ENCODE measurements at places on chromosomes 11 and 22.

- no peak for DNase-seq
Observed at GRCh38 chr11:76185511-76185910, 20.8 kb downstream of the WNT11 start.

DNA sequence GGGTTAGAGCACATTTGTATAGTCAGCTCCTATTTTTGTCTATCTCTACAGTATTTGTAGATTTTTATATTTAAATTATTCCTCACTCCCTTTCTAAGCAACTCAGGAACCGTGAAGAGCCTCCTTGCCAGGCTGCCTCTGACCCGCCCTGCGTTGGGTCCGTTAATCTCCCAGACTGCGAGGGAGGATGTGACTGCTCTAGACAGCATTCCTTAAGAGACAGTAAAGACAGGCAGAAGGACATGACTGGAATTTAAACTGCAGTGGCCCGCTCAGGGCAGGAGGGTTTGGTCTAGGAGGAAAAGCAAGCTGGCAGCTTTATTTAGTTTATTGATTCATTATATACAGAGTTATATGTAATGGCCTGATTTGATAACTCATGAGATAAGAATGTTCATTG, 413.7 kb downstream of the TMEM135 start:
- DNase-seq, result no peak

GRCh38 chr11:61332281-61332796, 566 bp downstream of the DDB1 start:
- DNase-seq, result no peak

DNA sequence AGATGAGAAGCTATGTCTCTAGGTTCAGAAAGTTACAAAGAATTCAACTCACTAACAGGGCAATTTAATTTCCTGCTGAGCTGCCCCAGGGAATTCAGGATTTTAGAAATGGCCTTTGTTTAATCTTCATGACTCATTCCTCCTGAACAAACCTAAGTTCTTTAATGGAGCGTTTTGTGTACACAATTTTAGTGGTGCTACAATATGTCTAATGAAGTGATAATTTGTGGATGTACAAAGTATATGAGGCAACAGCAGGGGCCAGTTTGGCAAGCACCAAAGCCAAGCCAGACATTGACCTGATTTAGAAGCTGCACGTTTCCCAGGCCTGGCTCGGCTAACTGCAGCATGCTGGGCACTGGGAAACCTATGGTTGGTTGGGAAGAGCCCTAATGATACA, 34.4 kb upstream of the HEPHL1 start:
- DNase-seq, result no peak

DNA sequence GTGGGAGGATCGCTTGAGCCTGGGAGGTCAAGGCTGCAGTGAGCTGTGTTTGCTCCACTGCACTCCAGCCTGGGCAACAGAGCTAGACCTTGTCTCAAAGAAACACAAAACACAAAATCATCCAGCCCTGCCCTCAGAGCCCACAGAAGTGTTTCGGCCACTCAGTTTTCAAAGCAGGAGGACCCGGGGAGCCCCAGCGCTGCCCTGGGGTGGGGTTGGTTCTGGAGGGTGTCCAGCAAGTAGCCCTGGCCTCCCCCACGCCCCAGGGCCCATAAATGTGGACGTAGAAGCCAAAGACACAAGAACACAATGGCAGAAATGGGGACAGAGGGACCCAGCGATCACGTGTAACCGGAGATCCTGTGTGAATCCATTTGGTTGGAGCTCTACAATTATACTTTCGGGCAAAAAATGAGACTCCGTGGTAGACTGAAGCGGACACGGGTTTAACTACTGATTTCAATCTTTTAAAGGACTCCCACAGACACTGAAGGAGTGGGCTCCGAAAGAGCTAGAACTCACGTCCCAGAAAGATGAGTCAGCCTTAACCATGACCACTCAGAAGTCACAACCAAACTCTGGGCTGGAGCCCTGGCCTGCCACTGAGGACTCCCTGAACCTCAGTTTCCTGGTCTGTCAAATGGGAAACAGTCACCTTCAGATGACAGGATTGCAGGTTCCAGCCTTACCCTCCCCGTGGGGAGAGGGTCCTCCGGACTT, 9.0 kb upstream of the CYTH4 start:
- no peak for DNase-seq

DNA sequence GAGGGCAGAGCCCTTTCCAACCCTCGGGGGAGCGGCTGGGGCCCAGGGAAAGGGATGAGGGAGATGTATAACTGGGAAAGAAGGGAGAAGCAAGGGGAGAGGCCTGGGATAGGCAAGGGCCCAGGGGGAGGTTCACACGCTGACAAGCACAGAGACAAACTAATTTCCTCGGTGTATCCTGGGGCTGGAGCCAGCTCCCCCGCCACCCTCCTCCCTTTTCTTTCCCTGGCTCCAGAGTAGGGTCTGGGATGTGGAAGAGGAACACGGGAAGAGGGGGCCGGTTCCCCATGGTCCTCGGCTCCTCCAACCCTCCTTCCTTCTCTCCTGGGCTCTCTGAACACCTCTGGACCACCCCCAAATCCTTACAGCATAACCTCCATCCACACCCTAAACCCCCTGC, 6.9 kb downstream of the CLCF1 start:
- no peak for DNase-seq

DNA sequence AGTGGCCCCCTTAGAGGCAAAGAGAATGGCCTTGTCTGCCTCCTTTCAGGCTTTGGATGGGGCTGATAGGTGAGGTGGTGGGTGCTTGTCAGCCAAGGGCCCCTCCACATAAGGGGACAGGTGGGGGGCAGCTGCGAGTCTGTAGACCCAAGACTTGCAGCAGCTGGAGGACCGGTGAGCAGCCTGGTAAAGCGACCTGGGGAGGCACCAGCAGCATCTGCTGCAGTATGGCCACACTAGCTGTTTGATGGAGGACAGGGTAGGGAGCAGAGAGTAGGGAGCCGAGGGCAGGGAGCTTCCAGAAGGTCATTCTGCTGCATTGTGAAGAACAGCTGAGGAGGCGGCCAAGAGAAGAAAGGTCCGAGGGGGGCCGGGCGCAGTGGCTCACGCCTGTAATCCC, 16.8 kb upstream of the MRTFA start:
- no peak for DNase-seq

DNA sequence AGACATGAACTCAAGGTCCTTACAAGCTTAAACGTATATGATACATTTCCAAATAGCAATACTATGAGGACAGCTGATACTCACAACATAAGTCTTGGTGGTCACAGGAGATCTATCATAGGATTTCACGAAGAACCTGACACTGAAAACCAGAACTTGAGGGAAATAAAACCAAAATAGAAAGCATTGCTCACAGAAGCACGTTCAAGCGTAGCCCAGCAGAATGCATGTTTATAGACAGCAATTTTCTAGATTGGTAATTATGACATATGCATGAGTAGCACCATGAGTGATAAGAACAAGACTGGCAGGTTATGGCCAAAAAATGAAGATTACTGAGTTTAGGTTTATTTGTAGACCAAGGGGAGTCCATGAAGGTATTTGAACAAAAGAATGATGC, 243.5 kb downstream of the ETS1 start:
- DNase-seq, result no peak

GRCh38 chr11:69770540-69770939, 4.6 kb downstream of the FGF4 start:
- no peak for DNase-seq

- DNase-seq, result no peak
Observed at GRCh38 chr22:27895600-27895999, 23.5 kb downstream of the PITPNB start.

DNA sequence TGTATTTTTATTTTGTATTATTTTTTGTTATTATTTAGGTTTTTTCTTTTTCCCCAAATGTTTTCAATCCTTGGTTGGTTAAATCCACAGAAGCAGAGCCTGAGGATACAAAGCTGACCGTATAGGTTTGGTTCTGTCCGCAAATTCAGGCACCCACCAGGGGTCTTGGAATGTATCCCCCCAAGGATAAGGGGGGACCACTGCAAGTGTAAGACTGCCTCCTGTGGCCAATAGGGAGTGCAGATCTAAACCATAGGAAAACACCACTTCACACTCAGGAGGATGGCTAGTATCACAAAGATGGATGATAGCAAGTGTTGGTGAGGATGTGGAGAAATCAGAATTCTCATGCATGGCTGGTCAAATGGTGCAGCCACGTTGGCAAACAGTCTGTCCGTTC, 20.0 kb downstream of the CPT1A start:
- no peak for DNase-seq

DNA sequence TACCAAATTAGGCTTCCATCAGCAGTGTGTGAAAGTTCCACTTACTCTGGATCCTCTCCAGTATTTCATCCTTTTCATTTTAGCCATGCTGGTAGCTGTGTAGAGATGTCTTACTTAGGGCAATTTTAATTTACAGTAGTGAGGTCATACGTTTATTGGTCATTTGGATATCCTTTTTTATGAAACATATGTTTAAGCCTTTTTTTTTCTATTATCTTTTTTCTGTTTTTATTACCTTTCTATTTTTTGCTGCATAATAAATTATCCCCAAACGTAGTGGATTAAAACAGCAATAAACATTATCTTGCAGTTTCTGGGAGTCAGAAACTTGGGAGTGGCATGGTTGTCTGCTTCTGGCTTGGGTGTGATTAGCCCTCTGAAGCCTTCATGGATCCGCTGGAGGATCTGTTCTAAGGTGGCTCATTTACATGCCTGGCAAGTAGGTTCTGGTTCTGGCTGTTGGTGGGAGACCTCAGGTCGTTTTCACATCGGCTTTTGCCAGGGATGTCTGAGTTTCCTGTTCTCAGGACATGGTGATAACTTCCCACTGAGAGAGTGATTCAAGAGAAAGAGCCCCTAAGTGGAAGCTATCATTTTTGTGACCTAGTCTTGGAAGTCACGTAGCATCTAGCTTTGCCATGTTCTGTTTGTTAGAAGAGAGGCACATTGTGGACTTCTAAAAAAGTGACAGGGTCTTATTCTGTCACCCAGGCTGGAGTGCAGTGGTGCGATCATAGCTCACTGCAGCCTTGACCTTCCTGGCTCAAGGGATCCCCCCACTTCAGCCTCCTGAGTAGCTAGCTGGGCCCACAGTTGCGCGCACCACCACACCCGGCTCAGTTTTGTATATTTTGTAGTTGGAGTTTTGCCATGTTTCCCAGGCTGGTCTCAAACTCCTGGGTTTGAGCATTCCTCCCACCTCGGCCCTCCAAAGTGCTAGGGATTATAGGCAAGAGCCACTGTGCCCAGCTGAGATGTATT, 38.6 kb downstream of the PPP6R3 start:
- DNase-seq, result no peak

DNA sequence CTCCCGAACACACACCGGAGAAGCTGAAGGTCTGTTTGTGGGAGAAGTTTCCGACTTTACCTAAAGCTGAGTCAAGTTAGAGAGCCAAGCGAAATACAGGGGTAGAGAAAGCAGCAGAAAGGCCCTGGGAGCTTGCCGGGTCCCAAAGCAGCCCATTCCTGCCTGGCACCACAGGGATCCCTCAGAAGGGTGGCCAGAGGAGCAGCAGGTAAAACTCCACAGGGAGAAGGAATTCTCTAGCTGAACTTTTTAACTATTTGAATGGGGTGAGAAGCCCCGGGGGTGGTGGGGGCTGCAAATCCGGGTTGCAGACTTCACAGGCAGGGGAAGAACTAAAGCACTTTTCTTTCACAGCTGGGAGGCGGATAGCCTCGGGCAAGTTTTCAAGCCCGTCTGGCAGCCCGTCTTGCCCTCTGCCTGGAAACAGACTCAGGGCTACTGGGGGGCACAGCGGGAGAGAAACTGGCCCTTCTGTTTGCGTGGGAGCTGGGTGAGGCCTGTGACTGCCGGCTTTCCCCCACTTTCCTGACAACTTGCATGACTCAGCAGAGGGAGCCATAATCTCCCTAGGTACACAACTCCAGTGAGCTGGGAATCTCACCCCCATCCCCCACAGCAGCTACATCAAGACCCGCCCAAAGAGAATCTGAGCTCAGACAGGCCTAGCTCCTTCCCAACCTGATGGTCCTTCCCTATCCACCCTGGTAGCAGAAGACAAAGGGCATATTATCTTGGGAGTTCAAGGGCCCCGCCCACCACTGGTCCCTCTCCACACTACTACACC, 311.0 kb downstream of the SBF2 start:
- DNase-seq, result no peak

GRCh38 chr11:8056810-8057463, 24.1 kb upstream of the TUB start:
- peak; percentile 80 for DNase-seq

- DNase-seq, result no peak
Observed at GRCh38 chr11:119108857-119109221, 1.7 kb downstream of the C2CD2L start.

DNA sequence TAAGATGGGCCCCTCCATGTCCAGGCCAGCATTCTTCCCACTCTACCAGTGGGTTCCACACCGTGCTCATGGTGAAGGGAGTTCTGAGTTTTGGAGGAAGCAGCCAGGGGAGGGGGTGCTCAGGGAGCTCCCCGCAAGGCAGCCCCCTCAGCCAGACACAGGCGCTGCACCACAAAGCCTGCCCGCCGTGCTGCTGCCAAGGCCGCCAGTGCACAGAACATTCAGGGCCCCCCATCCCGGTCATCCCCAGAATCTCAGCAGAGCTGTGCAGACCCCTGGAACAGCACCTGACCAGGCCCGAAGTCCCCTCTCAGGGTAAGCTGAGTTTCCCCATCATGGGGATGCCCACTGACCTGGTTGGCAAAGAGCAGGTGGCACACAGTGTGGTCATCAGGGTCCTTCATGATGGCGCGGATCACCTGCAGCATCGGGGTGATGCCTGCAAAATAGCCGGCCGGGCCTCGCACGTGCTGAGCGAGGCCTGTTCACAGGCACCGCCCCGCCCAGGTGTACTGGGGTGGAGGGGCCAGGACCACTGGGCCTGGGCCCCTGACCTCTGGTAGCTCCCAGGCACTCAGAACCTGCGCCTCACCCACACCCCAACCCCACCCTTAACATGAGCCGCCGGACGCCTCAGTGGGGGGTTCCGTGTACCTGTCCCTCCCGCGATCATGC, 12.4 kb upstream of the POLDIP3 start:
- DNase-seq, result no peak

- no peak for DNase-seq
Observed at GRCh38 chr11:34566208-34566551, 52.6 kb upstream of the ELF5 start.

GRCh38 chr11:119114351-119114750, 7.0 kb upstream of the HINFP start:
- no peak for DNase-seq

DNA sequence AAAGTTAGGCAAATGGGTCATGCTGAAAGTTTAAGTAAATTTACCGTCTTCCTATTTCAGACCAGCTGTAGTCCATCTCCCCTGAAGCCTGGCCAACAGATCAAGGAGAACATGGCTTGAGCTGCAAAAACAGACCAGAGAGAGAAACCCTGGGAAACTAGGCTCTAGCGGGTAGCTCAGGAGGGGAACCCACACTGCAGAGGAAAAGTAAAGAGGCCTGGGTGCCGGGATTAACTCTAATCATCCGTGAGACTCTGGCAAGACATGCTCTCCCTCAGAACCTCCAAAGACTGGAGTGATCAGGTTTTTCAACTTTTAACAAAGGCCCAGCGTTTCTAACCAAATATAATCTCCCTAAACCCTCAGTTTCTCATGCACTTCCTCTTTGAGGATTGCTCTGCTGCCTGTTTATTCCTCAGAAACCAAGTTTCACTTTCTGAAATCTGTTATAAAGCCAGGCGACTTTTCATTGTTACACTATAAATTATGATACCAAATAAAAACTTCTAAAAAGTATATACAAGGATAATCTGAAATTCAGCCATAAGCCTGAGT, 67.5 kb downstream of the GAB2 start:
- DNase-seq, result no peak

All from coronary artery (tissue), 2 donors.